ENCODE measurements at places on chromosomes 16 and 17.

GRCh38 chr17:63452962-63453551, 7.0 kb upstream of the CYB561 start:
- no peaks in the 10 kb centered on the region for H3K27me3 ChIP-seq
- no peak overlapping the region for H3K4me3 ChIP-seq
- H3K36me3 ChIP-seq, result no peaks in the 10 kb centered on the region
- no peak overlapping the region for H3K27ac ChIP-seq

GRCh38 chr16:17364319-17365210, 106.2 kb downstream of the XYLT1 start:
- H3K27ac ChIP-seq, result no peak overlapping the region
- no peak overlapping the region for H3K4me3 ChIP-seq
- H3K36me3 ChIP-seq, result no peaks in the 10 kb centered on the region
- no peak for DNase-seq
- peaks cover 6% of the 10 kb centered on the region for H3K4me1 ChIP-seq
- H3K27me3 ChIP-seq, result no peaks in the 10 kb centered on the region

GRCh38 chr16:72908362-72909167, 139.4 kb downstream of the ZFHX3 start:
- peak overlapping the region; percentile 51 for H3K27ac ChIP-seq
- H3K27me3 ChIP-seq, result no peaks in the 10 kb centered on the region
- no peak overlapping the region for H3K4me3 ChIP-seq
- peak; percentile 87 for DNase-seq
- H3K4me1 ChIP-seq, result peaks cover 8% of the 10 kb centered on the region
- no peaks in the 10 kb centered on the region for H3K36me3 ChIP-seq

- no peaks in the 10 kb centered on the region for H3K4me1 ChIP-seq
- DNase-seq, result no peak
- no peak overlapping the region for H3K4me3 ChIP-seq
- H3K36me3 ChIP-seq, result no peaks in the 10 kb centered on the region
- no peak overlapping the region for H3K27ac ChIP-seq
These were observed 12.2 kb downstream of the TSPOAP1 start for GRCh38 chr17:58316260-58316960.

DNA sequence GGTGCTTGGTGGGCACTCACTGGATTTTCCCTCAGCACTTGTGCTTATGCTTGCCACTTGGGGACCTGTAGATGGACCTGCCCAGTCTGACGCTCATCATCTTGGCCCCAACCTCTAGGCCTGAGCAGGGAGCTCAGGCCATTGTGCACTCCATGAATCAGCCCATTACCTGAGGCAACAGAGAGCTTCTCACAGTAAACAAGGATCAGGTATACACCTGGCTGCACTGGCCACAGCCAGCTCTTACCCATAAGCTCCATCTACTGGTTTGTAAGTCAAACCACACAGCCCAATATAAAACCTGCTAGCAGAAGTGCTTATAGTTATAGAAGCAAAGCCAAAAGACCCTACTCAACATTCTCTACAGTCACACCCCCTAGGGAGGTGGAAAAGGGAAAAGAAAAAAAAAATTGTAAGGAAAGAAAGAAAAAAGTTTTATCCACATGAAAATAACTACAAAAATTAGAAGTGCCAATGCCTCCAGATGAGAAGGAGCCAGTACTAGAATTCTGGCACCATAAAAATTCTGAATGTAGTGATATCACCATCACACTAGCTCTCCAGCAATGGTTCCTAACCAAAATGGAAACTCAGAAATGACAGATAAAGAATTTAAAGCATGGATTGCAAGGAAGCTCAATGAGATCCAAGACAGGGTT, 87.8 kb upstream of the CDH5 start:
- H3K4me1 ChIP-seq, result no peaks in the 10 kb centered on the region
- no peaks in the 10 kb centered on the region for H3K36me3 ChIP-seq
- H3K4me3 ChIP-seq, result no peak overlapping the region
- DNase-seq, result no peak
- H3K27ac ChIP-seq, result no peak overlapping the region
- no peaks in the 10 kb centered on the region for H3K27me3 ChIP-seq

DNA sequence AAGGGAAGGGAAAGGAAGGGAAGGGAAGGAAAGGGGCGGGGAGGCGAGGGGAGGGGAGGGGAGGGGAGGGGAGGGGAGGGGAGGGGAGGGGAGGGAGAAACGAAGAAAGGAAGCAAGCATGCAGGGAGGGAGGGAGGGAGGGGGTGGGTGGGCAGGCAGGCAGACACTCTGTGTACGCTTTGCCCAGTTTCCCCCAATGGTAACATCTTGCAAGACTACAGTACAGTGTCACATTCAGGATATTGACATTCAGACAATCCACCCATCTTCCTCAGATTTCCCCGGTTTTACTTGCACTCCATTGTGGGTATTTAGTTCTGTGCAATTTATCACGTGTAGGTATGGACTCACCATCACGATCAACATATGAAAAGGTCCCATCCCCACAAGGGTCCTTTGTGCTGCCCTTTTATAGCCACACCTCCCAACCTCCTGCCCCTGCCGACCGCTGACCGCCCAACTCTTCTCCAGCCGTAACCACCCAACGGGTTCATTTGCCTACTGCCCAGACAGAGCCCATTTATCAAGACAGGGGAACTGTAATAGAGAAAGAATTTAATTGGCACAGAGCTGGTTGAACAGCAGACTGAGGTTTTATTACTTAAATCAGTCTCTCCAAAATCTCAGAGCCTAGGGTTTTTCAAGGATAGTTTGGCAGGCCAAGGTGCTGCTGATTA, 91.4 kb upstream of the FA2H start:
- no peak for DNase-seq
- H3K4me1 ChIP-seq, result no peaks in the 10 kb centered on the region
- H3K36me3 ChIP-seq, result no peaks in the 10 kb centered on the region
- no peak overlapping the region for H3K4me3 ChIP-seq
- no peak overlapping the region for H3K27ac ChIP-seq

- no peaks in the 10 kb centered on the region for H3K27me3 ChIP-seq
- no peak overlapping the region for H3K4me3 ChIP-seq
- H3K36me3 ChIP-seq, result peaks cover 2% of the 10 kb centered on the region
- no peaks in the 10 kb centered on the region for H3K4me1 ChIP-seq
- no peak overlapping the region for H3K27ac ChIP-seq
- no peak for DNase-seq
These were observed 19.9 kb upstream of the RAB11FIP4 start for GRCh38 chr17:31371511-31372097.

DNA sequence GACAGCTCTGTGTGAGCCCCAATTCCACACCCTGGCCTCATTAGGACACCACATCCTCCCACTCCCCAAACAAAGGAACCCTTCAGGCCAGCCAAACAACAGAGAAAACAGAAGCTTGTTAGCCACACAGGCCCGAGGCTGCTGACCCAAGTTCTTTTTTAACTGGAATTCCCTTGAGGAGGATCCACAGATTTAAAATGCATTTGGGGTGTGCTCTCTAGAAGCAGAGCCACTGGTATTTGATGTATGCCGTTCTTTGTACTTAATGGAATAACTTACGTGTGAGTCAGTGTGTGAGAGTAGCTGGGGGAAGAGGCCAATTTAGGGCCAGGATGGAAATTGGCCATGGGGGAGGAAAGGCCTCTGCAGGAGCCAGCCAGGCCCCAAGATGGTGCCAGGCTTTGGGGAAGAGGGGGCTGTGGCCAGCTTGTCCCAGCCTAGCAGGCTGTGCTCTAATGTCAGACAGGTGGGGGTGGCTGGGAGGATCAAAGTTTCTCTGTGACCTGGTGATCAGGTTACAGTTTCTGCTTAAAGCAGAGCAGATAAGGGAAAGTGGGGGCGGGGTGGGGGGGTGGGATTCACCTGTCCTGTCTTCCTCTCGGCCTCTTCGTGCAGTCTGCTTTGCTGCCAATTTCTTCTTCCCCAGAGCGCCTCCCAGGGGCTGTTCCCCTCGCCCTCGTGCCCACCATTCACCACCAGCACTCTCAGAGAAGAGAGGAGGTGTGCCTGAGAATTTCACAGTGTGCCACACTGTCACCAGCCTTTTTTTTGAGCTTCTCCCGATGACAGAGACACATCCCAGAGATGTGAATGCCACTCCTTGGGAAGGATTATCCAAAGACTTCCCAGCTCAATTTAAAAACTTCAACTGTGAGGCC, 50.8 kb downstream of the TOM1L2 start:
- no peak overlapping the region for H3K4me3 ChIP-seq
- peak overlapping the region; percentile 71 for H3K27ac ChIP-seq
- peaks cover 54% of the 10 kb centered on the region for H3K4me1 ChIP-seq
- DNase-seq, result no peak
- no peaks in the 10 kb centered on the region for H3K36me3 ChIP-seq

- H3K27me3 ChIP-seq, result no peaks in the 10 kb centered on the region
- DNase-seq, result no peak
- peaks cover 19% of the 10 kb centered on the region for H3K4me1 ChIP-seq
- H3K4me3 ChIP-seq, result no peak overlapping the region
These were observed 12.2 kb downstream of the RPL19 start for GRCh38 chr17:39212195-39212810.

DNA sequence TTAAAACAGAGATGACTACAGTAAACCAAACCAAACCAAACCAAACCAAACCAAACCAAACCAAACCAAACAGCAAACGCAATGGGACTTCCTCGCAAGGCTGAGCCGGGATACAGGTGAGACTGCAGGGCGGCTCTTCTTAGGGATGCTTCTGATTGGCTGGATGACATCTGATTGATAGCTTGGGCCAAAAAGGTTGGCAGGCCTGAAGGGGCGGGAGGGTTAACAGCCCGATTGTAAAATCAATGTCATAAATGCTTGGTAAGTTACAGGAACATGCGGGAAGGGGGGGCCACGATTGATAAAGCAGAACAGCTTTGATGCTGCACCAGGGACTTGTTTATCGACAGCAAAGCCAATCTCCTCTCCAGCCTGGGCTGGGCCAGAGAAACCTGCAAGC, 86.1 kb downstream of the ZFHX3 start:
- H3K27ac ChIP-seq, result peak overlapping the region; percentile 84
- no peak for DNase-seq
- no peaks in the 10 kb centered on the region for H3K27me3 ChIP-seq
- peaks cover 33% of the 10 kb centered on the region for H3K36me3 ChIP-seq
- no peak overlapping the region for H3K4me3 ChIP-seq

GRCh38 chr17:54882950-54883349, 17.7 kb upstream of the TOM1L1 start:
- H3K4me1 ChIP-seq, result no peaks in the 10 kb centered on the region
- no peak overlapping the region for H3K27ac ChIP-seq
- no peak overlapping the region for H3K4me3 ChIP-seq
- DNase-seq, result no peak
- no peaks in the 10 kb centered on the region for H3K36me3 ChIP-seq
- peaks cover 4% of the 10 kb centered on the region for H3K27me3 ChIP-seq

GRCh38 chr16:82535262-82535661, 91.5 kb upstream of the CDH13 start:
- H3K36me3 ChIP-seq, result no peaks in the 10 kb centered on the region
- no peaks in the 10 kb centered on the region for H3K4me1 ChIP-seq
- no peak for DNase-seq
- no peak overlapping the region for H3K27ac ChIP-seq
- H3K4me3 ChIP-seq, result no peak overlapping the region
- H3K27me3 ChIP-seq, result no peaks in the 10 kb centered on the region

GRCh38 chr17:32287804-32288511, 22.3 kb downstream of the RHBDL3 start:
- H3K4me3 ChIP-seq, result no peak overlapping the region
- H3K27ac ChIP-seq, result no peak overlapping the region
- H3K27me3 ChIP-seq, result no peaks in the 10 kb centered on the region
- no peaks in the 10 kb centered on the region for H3K36me3 ChIP-seq
- no peaks in the 10 kb centered on the region for H3K4me1 ChIP-seq

- no peak for DNase-seq
- no peak overlapping the region for H3K27ac ChIP-seq
- no peak overlapping the region for H3K4me3 ChIP-seq
- no peaks in the 10 kb centered on the region for H3K36me3 ChIP-seq
- H3K4me1 ChIP-seq, result peaks cover 3% of the 10 kb centered on the region
These were observed 67.4 kb downstream of the PRKCA start for GRCh38 chr17:66369830-66370229.

- no peak for DNase-seq
- H3K27me3 ChIP-seq, result no peaks in the 10 kb centered on the region
- H3K27ac ChIP-seq, result no peak overlapping the region
- H3K36me3 ChIP-seq, result no peaks in the 10 kb centered on the region
- no peak overlapping the region for H3K4me3 ChIP-seq
- no peaks in the 10 kb centered on the region for H3K4me1 ChIP-seq
These were observed 362.4 kb downstream of the SLC39A11 start for GRCh38 chr17:72730077-72730476.

DNA sequence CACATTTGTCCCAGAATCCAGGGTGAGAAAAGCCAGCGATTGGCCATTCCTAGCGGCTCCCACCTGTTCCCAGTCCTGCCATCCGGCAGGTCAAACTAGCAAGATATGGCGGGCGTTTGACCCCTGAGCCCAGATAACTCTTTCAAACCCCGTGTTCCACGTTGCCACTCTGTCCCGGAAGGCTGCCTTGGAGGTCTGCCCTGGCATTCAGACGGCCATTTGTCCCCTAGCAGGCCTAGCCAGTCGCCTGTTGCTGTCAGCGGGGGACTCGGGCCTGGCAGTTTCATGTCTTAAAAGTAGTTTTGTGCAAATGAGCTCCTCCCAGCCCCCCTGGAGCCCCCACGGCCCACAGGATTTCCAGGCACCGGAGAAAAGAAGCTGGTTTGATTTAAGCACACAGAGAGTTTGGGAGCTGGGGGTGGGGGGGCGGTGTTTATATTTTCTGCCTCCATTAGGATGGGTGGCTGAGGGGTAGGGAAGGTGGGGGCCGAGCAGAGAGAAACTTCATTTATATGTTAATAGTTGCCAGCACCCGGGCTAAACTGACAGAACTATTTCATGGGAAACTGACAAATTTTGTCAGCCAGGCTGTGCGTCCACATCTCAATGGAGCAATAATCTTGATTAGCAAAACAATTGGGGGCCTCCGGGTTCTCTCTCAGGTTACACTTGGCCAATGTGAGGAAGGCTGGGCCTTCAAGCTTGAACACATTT, 240.9 kb upstream of the SALL1 start:
- H3K4me1 ChIP-seq, result no peaks in the 10 kb centered on the region
- H3K27me3 ChIP-seq, result no peaks in the 10 kb centered on the region
- no peak for DNase-seq

DNA sequence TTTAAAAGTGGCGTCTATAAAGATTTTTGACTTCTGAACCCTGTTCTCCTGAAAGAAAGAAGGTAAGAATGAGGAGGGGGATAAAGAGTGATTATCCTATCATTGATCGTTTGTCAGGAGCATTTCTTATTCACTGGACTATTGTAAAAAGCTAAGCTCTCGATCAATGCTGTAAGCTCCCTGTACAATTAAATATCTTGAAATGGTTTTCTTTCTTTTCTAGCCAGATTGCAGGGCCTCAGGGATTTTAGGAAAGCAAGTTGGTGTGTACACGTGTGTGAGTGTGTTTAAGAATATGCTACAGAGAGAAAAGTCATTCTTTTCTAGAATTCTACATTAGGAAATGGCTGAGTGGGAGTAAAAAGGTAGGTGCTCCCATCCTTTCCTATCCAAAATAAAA, 154.5 kb downstream of the AATF start:
- no peak overlapping the region for H3K27ac ChIP-seq
- no peaks in the 10 kb centered on the region for H3K36me3 ChIP-seq
- DNase-seq, result no peak
- H3K4me1 ChIP-seq, result no peaks in the 10 kb centered on the region

Data from psoas muscle (tissue), 8 donors.